ENCODE measurements at places on chromosomes 3 and 15.

DNA sequence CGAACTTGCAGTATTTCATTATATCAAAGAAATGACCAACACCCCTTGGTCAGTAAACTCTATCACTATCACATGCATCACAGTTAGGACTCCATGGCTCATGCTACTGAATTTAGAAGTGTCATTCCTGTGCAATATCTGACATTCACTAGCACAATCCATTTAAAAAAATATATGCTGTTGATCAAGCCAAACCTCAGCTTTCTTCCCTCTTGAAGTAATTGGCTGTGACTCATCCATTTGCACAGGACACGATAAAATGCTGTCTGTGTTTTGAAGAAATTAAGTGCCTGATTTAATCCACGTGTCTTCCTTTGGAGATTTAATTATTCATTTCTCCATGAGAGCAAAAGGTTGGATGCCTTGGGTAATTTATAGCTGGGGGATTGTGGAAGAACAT is 38.9 kb downstream of the CPNE4 start:
- no peak for DNase-seq

DNA sequence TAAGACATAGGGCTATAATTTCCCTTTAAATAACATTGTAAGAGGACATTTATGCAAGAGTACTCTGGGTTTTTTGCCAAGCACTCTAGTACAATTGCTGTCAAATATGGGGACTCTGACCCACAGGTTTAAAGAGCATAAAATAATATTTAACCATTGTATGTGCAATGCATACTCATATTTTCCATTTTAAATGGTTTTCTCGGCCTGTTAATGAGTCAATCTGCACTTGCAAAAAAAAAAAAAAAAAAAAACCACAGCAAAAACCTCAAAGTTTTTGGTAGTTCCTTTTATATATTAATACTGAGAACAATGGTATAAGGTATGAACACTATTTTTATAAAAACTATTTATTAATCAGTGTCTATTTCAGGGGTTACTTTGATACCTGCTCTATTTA is 304.0 kb upstream of the CBLB start:
- DNase-seq: no peak

- no peak for DNase-seq
Observed at GRCh38 chr3:183381179-183381578, 47.2 kb downstream of the MCF2L2 start.

- DNase-seq: no peak
Observed at GRCh38 chr3:108970561-108970960, 16.9 kb upstream of the GUCA1C start.

DNA sequence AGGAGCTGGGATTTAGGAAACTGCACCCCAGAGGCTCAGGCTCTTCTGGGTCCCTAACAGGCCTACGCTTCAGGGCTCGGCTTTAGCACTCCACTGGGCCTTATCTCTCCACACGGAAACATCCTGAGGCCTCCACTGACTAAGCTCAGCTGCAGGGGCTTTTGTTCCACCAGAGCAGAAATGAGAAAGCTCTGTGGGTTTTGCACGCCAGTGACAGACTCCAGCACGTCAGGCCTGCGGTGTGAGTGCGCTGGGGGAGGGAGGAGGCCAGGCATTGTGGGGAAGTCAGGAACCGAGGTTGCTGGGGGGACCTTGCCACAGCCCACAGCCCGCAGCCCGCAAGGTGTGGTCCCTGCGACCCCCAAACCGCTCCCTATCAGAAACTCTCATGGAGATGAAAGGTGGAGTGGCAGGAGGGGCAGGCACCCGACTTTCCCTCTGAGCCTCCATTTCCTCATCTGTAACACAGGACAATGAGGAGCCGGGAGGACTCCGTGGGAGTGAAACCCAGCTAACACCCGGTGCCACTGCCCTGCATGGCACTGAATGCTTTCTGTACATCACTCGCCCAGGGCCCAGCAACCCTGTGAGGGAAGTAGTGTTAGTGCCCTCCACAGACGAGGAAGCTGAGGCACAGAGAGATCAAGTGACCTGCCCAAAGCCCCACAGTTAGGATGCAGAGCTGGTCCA is 106.5 kb downstream of the TPRA1 start:
- no peak for DNase-seq

DNA sequence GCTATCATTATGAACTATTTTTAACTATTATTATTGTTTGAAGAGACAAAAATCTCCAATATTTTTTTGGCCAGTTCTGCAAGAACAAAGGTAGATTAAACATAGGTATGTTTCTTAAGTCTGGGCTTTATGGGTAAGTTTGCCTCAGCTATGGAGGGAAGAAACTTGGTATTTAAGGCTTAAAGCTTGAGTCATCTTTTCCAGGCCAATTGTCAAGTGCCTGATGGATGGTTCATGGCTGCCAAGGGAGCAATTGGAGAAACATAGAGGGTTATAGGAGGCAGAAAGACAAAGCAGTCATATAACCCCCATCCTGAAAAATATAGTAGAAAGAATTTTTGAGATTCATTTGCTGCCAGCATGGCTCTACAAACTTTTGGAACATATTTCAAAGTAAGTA is 7.2 kb upstream of the STAC start:
- DNase-seq: no peak

GRCh38 chr3:23864931-23865330 is 51.9 kb downstream of the NKIRAS1 start:
- DNase-seq: no peak

Measured in stimulated activated CD4-positive, alpha-beta T cell treated with anti-CD3 and anti-CD28 coated beads, TNF-alpha, amount 100 ng/mL, for 1 hour (primary cell).